ENCODE measurements at places on chromosomes 13 and 19.

GRCh38 chr19:10852098-10852800 lies 4.0 kb downstream of the C19orf38 start:
- DNase-seq: no peak

DNA sequence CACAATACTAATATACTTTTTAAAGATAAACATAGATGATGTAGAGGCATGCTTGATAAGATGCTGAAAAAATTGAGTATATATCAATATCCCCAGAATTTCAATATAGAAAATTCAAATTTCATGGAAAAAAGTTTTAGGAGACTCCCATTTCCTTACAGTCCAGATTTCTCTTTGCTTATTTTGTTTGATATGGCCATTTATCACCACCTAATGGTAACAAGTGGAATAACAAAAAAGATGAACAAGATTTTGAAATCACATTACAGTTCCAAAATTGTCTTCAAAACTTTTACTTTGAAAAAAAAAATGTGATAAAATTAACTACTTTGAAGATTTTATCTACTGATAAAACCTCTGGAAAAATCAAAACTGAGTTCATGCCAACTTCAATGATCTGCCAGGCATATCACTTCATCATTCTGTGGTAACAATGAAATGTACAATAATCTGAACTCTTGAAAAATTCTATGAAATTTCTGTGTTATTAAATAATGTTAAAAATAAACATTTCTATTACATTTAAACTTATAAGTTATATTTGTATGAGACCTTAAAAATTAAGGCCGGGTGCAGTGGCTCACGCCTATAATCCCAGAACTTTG lies 17.5 kb downstream of the MIPEP start:
- DNase-seq: no peak

DNA sequence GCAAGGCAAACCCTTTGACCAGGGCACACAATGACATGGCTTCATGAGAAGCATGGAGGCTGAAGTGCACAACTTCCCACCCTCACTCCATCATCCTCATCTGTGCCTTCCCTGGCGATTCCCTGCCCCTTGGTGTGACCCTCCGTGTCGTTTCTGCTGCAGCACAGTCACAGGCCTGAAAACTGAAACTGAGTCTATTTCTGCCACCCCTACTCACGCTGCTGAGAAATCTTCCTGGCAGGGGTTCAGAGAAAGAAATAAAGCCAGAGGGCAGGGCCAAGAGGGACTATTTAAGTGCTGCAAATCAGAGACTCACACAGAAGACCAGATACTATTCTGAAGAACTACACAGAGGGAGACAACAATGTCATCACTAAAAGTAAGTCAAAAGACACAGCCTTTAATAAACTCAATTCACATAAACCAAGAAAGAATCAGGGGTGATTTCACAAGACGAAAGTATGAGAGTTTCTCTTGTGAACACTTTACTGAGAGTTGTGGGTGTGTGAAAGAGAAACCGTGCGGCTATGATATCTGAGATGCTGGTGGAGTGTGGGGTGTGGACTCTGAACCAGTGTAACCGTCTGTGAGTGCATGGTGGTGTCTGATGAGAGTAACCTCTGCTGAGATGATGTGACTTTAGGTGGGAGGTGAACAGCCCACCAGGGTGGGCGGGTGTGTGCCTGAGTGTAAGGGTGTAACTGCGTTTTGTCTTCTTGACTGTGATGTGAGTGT lies 23.5 kb downstream of the LGALS16 start:
- DNase-seq: no peak

GRCh38 chr19:49106648-49107135 lies 7.5 kb upstream of the LIN7B start:
- peak; percentile 78 for DNase-seq

DNA sequence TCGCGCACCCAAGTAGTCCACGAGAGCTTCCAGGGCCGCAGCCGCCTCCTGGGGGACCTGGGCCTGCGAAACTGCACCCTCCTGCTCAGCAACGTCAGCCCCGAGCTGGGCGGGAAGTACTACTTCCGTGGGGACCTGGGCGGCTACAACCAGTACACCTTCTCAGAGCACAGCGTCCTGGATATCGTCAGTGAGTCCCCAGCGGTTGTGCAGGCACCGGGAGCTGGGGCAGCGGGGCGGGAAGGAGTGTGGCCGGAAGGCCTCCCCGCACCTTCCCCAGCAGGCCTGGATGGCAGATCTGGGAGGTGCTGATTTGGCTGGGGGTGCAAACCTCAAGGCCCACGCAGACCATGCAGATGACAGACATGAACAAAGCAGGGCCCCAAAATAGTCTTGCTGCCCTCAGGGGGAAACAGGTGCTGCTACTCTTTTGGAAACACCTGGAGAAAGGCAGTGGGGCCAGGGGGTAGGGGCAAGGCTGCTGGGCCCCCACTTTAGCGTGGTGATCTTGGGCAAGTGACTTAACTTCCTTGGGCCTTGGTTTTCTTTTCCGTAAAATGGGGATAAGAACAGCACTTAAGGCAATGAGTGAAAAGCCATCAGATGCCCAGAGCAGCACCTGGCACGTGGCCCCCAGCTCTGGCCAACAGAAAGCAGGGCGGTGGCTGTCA lies 4.0 kb downstream of the MAG start:
- DNase-seq: no peak

DNA sequence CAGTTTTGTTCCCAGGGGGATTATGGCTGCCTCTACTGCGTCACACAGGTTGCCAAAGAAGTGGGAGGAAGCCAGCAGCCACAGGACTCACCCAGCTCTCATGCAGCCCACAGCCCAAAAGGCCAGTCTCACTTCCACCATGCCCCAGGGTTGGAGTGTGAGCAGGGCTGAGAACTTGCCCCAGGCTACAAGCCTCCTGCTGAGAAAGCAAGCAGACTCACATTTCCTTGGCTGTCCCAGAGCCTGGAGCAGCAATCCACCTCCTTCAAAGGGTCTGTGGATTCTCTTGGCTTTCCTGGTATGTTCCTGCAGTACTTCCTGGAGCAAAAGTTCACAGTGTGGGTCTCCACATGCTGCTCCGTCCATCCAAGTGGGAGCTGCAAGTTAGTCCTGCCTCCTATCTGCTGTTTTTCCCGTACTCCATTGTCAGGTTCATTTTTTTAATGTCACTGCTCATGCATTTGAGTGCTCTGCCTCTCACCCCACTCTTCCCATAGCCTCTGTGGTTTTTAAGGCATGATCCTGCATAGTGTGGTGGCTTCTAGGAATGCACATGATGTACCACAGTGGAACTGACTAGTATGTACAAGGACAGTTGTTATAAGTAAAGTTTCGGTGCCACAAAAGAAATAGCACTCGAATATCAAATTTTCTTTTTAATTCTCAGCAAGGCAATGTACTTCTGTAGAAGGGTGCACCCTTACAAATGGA lies 56.2 kb upstream of the ARHGEF7 start:
- no peak for DNase-seq

DNA sequence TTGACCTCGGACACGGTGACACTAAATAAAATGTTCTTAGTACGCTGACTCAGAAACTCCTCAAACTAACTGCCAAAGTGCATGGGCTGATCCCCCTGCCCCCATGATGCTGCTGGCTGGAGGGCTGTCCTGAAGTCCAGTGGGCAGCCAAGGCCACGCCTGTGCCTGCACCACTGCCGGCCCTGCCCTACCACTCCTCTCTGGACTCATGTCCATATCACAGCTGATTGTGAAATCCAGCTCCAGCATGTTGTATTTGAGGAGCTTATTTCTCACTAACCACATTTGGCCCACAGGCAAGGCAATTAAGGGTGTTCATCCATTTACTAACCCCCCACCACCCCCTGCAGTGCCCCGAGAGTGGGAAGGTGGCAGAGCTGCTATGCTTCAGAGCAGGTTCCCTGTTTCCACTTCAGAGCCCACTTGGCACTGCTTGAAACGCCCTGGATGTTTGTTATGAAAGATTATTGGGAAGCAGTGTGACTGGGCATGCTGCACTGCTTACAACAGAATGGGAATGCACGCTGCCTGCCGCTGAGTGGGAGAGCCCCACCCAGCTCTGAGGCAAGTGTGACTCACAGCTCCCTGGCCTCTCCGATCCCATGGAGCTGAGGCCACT lies 114.0 kb downstream of the UQCRFS1 start:
- peak; percentile 81 for DNase-seq

GRCh38 chr13:63403733-63404132 lies 1988.1 kb upstream of the PCDH20 start:
- DNase-seq: no peak

- DNase-seq: no peak
Measured at GRCh38 chr13:20378721-20379120, 146.6 kb upstream of the GJB6 start.

GRCh38 chr13:23707674-23708073 lies 137.5 kb downstream of the TNFRSF19 start:
- DNase-seq: no peak

- no peak for DNase-seq
Measured at GRCh38 chr19:49907745-49908446, 11.2 kb upstream of the IL4I1 start.

GRCh38 chr13:43865892-43866291 lies 13.6 kb downstream of the CCDC122 start:
- DNase-seq: no peak

GRCh38 chr13:104937881-104938280 lies 1597.6 kb downstream of the EFNB2 start:
- DNase-seq: no peak

DNA sequence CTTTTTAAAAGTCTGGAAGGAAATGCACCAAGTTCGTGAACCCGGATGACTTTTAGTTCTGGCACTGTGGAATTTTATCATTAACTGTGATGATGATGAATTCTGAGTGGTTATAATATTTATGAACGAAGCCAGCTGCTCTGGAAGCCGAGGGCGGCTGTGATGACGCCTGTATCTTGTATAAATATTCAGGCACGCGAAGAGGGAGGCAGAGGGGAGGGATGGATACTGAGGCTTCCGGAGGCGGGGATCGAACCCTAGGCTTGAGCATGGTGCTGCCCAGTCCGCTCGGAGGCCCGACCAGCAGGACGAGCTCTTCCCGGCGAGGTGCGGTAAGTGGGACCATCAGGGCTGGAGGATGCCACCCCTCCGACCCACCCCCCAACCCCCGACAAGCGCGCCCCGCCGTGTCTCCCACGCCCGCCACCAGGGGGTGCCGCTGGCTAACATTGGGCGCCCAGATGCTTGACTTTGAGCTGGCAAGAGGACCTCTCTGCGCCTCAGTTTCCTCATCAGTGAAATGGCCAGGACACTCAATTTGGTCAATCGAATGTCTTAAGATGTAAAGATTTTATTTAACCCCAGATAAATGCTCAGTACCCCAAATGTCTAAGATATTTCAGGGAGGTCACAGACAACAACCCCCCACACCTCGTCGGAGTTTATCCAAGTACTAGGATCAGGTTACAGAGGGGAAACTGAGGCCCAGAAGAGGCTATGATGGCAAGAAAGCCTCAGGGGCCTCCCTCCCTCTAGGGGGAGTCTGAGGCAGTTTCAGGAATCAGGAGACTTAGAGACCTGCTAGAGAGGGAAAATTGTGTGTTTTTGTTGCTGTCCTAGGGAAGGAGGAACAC lies 4.5 kb upstream of the RAB3A start:
- DNase-seq: peak; percentile 75

- DNase-seq: no peak
Measured at GRCh38 chr19:48852292-48852691, 16.0 kb upstream of the HSD17B14 start.

DNA sequence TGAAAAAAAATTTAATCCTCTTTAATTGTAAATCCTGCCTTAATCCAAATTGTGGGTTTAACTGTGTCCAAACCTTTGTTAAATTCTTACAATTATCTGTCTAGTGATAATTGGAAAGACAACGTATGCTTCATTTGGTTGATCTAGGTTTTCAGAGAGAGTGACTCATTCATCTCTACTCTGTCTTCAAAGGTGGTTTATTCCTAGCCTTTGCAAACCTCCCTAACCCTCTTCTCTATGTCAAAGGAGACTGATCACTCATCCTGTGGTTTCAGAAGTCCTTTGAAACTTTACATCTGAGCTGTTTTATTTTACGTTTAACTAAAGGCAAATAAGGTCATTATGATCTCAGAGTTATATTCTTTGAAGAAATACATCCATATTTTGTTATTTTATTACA lies 8.8 kb upstream of the OXGR1 start:
- no peak for DNase-seq

DNA sequence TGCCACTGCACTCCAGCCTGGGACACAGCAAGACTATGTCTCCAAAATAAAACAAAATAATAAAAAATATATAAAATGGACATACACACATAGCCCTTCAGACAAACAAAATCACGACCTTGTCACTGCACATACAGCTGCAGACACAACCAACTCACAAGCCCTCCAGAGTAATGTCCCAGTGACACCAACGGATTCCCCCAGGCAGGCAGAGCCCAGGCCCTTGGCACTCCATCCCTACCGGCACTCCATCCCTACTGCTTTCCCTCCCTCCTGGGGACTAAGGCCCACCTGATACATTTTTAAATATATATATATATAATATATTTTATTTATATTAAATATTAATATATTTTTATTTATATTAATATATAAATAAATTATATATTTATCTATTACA lies 18.5 kb downstream of the ZNF101 start:
- no peak for DNase-seq

DNA sequence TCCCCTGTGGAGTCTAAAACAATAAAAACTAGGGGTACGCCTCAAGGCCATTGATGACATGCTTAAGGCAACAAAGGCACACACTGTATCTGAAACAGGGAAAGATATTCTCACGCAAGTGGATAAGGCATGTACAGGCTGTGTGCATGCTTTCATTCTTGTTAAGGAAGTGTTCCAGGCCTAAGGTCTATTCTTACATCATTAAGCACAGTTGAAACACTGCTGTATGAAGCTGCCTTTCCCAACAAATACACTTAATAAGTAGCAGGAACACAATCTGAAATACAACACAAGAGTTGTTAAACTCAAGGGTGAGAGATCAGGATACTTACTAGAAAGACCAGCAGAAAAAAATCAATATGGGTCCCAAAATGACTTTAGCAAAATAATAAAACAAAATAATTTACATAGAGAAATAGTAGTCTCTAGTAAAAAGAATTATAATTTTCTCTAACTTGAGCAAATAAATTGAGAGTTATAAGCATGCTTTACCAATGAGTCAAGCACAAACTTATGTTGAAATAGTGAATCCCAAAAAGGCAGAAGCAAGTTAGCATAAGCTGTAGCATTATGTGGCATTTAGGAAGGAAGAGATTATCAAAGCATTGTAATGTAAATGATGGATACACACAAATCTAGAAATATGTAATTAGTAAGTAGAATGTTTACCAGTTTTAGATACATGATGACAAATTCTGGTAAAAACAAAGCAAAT lies 796.9 kb downstream of the SLITRK1 start:
- DNase-seq: no peak

DNA sequence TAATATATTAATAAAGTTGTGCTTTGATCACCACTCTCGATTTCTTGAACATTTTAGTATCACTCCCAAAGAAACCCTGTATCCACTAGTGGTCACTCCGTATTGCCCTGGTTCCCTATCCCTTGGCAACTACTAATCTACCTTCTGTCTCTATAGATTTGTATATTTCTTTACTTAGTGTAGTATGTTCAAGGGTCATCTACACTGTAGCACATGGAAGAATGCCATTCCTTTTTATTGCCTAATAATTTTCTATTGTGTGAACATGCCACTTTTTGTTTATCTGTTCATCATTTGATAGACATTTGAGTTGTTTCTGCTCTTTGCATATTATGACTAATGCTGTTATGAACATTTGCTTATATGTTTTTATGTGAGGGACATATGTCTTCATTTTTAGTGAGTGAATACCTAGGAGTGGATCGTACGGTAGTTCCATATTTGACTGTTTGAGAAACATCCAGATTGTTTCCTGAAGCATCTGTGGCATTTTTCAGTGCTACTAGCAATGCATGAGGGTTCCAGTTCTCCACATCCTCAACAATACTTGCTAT lies 254.0 kb downstream of the GPC6 start:
- no peak for DNase-seq

GRCh38 chr13:32947411-32948276 lies 68.6 kb upstream of the KL start:
- no peak for DNase-seq

Measured in upper lobe of right lung (tissue), 1 donor.